ENCODE measurements at places on chromosomes 3 and 15.

DNA sequence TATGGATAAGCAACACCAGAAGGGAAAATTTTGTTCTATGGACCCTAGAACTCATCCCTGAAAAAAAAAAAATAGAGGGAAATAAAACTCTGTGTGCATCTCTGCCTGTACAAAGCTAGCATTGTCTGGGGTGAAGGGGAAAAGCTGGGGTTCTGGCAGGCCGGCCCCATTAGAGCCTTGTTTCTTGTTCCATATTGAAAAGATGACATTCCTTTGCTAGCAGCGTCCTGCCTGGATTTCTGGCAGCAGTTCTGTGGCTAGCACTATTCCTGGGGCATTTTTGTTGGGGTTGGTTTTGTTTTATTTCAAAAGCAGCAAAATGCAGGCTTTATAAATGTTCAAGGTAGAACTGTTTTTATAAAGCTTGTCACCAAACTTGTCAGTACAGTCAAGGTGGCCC lies 45.2 kb downstream of the RARB start:
- no peak for DNase-seq

- no peak for DNase-seq
Observed at GRCh38 chr3:20490996-20491395, 305.0 kb upstream of the SGO1 start.

DNA sequence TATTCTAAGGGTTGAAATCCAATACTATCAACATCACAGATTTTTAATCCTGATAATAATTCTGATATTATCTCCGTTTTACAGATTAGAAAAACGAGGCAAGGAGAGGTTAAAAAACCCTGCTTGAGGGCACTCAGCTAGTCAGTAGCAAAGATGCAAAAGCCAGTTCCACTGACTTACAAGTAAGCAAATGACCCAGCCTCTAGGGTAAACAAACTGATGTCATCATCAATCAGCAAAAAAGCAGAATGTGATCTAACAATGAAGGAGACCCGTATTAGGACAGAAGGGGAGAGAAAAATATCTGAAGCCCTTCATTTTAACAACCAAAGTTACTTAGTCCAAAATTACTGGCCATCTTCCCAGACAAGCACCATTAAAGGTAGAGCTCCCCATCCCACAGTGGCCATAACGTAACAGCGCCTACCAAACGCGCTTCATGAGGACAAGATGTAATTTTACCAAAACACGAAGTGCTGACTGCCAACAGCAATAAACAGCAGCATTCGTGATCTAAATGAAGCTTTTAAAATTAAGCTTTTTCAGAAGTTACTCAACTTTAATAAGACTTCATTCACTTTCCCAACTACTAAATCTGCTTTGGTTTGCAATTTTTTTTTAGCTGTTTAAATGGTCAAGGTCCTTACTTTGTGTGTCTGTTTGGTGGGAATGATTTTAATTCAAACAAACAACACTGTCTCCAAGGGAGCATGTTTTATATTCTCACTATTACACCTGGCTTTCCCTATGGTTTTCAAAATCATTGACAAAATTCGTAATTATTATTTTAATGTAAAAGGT lies 176.6 kb downstream of the OSBPL10 start:
- no peak for DNase-seq

DNA sequence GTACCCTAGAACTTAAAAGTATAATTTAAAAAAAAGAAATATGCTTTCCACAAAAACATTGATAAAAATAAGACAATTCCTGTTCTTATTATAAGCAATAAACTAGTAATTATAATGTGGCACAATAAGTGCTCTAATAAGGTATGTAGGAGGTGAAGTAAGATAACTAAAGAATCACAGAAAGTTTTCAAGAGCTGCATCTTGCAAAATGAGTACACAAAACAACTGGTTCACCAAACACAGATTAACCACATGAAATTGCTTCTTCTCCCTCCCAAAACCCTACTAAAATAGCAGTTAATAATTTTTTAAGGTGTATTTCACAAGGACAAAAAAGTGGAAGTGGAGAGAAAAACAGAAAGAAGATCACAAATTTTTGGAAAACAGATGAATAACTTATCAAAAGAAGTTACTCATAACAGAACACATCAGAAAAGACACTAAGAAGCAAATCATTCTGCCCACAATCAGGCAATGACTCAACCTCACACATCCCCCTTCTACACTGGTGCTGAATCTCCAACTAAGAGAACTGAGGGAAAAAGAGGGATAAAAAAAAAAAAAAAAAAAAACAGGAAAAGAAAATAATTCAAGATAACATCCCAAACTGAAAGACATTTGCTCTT lies 64.2 kb downstream of the TBC1D5 start:
- DNase-seq = no peak

DNA sequence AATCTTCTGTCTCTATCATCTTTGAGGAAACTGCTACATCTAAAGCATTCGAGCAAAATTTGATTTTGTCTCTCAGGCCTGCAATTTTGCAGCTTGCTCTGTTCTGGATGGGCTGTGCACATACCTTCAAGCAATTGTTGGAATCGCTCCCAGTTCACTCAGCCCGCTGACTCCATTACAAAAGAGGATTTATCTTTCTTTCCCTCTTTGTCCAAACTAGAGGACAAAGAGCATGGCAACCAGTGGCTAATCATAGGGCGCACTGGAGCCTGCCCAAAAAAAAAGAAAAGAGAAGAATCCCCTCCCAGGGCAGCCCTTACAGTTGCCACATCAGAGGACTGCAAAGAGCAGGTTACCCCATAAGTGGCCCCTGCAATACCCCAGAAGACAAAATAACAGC lies 49.0 kb upstream of the DUT start:
- DNase-seq = no peak

DNA sequence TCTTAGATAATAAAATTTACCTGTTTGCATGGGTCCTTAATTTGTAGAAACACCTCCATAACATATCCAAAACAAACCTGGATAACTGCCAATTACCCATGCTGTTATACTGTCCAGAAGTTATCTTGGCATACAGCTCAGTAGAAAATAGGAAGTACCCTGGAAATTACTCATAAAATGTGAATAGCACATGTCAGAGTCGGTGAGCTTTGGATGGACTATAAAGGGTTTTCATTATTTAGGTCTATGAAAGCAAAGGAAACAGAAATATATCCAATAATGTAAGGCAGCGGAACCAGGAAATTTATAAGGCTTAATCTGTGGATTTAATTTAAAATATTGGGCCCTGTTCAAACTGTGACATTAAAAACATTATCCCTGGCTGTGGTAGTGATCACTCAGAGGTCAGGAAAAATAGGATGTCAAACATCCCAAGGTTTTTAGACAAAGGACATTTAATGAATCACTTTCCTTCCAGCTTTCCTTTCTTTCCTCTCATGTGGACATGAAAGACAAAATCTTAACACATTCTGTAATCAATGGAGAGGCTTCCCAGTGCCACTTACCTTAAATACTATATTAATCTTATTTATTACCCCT lies 459.0 kb upstream of the DPH6 start:
- DNase-seq = no peak

DNA sequence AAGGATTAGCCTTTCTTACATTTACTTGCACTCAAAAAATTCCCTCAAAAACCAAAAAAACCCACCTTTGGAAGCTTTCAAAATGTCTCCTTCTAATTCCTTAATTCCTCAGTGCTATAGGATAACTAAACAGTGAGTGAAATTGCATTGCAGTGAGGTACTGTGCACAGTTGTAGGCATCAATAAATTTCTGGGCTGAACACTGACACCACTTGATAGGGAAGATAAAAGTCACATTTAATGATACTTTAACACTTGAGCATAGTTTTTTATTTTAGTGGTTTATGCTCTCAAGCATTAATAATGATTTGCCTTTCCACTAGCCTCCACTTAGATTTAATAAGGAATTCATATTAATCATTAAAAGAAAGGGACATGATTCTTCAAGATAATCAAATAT lies 52.3 kb downstream of the MAP2K5 start:
- DNase-seq = no peak

DNA sequence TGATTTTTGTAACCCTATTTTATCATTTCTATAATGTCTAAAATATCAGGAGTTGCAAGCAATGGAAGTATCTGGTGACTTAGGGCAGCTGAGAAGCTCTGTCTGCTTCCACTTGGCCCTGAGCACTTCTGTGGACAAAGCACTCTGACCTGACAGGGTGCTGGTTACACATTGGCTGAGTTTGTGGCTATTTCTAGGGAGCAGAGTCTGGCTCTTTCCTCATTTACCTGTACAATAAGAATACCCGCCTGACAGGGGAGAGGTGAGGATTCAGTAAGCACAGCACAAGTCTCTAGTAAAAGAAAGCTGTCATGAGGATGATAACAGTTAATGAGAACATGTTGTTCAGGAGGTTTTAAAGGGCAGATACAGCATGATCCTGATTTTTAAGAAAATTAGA lies 33.3 kb upstream of the SPESP1 start:
- no peak for DNase-seq

GRCh38 chr15:57183041-57183440 lies 193.3 kb upstream of the CGNL1 start:
- no peak for DNase-seq

DNA sequence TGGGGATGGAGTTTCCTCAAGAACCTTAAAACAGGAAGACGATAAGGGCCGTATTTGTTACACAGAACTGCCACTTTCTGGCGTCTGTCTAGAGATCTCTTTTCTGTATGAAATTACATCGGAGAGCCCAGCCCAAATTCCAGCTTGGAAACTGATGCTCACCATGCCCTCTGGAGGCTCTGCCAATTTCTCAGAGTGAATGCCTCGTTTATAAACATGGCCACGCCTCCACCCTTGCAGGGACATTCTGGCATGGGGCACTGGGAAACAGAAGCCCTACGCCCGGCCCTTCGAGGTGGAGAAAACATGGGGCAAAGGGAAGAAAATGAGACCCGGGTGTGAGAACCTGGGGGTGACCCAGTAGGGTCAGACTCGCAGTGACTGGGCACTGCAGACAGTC lies 53.4 kb upstream of the SEC13 start:
- DNase-seq = no peak

DNA sequence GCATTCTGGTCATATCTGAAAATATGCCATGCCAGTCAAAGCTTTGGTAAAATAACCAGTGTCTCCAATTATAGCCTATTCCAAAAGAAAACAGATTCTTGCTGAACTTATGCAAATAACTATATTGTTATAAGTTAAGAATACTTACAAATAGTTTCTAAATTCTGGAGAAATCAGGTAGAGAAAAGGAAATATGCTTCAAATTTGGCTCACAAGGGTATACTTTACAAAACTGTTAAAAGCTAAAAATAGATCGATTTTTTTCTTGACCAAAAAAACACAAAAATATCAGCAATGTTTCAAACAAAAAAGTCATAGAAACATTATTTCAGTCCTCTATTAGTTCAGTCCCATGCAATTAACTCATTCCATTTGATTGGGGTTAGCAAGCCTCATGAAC lies 23.7 kb downstream of the SETMAR start:
- DNase-seq = no peak

DNA sequence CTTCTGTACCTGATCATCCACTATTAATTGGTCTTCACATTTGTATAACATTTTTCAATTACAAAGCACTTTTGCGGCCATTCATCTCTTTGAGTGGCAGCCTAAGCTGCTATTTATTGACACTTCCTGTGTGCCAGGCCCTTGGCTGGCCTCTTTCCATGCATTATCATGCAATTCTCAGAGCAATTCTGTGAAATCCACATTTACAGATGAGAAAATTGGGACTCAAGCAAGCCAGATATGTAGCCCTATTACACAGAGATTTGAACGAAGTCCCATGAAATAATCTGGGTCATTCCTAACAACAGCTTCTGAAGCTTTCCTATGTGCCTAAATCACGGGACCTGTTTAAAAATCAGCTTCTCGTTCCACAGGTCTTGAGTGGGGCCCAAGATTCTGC lies 17.4 kb downstream of the SLC6A1 start:
- no peak for DNase-seq

DNA sequence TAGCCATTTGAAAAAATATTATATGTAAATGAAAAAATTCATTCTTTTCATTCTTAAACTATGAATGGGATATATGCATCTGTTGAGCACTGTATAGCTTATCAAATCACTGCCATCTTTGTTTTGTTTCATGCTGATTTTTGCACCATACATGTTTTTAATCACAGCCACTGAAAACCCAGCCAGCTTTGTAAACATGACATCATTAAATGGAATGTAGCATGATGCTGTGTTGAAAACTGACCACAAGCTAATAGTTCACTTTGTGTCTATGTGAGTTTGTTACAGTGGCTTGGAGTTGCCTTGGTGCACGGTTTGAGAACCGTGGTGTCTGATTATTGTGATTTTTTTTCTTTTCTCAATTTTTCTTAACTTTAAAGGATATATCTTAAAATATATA lies 75.7 kb downstream of the GMPS start:
- no peak for DNase-seq

- no peak for DNase-seq
Observed at GRCh38 chr3:133938770-133939462, 43.2 kb upstream of the RAB6B start.

DNA sequence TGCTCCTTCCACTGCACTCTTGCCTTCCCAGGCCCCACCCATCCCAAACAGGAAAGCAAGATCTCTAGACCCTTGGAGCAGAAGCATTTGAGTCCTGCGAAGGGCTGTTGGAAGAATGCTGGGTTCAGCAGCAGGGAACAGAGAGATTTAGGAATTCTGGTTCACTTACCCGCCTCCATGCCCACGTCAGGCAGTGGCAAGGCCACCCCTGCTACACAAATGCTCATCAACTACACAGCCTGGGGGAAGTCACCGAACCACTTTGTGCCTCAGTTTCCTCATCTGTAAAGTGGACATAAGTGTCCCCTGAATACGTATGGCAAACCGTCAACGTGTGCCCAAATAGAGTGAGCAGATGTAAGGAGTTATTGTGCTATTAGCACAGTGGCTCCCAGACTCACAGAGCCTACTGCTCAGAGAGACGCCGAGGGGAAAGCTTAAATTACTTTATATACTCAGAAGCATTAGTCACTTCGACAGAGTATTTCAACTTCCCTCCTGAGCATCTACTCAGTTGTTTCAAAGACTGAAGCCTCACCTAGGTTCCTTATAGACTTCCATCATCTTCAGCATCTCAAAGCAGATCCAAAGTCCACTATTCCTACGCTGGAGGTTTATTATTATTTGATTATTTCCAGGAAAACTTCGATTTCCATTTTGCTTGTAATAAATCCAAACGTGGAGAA lies 905 bp downstream of the HOMER2 start:
- no peak for DNase-seq

- no peak for DNase-seq
Observed at GRCh38 chr3:67123914-67124313, 125.8 kb downstream of the KBTBD8 start.

- no peak for DNase-seq
Observed at GRCh38 chr3:194671511-194671899, 486 bp downstream of the LSG1 start.
